WTC11 (cell line): ENCODE measurements at places on chromosomes 1 and 21. TPM values are rescaled to one million over a fixed set of nuclear protein-coding genes. Genes with fewer than 3 reads are reported as not detected.
A peak's percentile ranks its signal among the peaks of the same experiment; 100 is the strongest.

- no peak overlapping the region for H3K27ac ChIP-seq
- H3K27me3 ChIP-seq = no peaks in the 10 kb centered on the region
- no peak overlapping the region for H3K4me3 ChIP-seq
- no peaks in the 10 kb centered on the region for H3K36me3 ChIP-seq
Measured at GRCh38 chr21:28723646-28724045, 269.0 kb downstream of the LTN1 start.

- no peaks in the 10 kb centered on the region for H3K36me3 ChIP-seq
- no peak overlapping the region for H3K4me3 ChIP-seq
- no peaks in the 10 kb centered on the region for H3K27me3 ChIP-seq
- peak overlapping the region; percentile 54; the same call in 1 of the 2 replicates for H3K27ac ChIP-seq
- DNase-seq = no peak
- H3K4me1 ChIP-seq = peaks cover 65% of the 10 kb centered on the region
Measured at GRCh38 chr21:29304597-29304996, 5.9 kb downstream of the BACH1 start.

- peaks cover 15% of the 10 kb centered on the region for H3K36me3 ChIP-seq
- no peak for DNase-seq
- H3K4me1 ChIP-seq = no peaks in the 10 kb centered on the region
- no peak overlapping the region for H3K4me3 ChIP-seq
Measured at GRCh38 chr1:222769181-222769580, 32.2 kb downstream of the FAM177B start.

ATP1A2 gene
- total RNA-seq = 22.8 to 25.6 TPM (median 23.2 TPM) in 3 replicates

DMBX1 gene
- total RNA-seq = 1.7 to 3.7 TPM (median 1.8 TPM) in 3 replicates
